ENCODE measurements at places on chromosomes 1 and 21. TPM values are rescaled to one million over a fixed set of nuclear protein-coding genes. Genes with fewer than 3 reads are reported as not detected.

PLA2G2D gene
- not detected for total RNA-seq

GJB3 gene
- total RNA-seq = 0.48 TPM

DNA sequence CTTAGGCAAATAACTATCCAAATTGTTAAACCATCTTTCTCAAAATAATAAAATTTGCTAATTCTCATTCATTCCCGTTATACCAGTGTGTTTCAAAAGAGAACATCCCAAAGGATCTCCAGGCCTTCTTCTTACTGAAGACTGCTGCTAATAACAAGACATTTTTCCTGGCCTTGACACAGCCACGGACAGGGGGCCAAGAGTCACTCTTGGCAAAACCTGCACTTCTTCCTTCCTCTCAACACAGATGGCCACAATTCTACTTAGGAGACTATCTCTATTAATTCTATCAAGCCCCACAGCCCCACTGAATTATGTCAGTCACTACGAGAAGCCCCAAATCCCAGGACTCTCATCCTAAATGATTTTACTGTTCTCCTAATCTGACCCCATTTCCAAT lies 86.0 kb downstream of the EVI5 start:
- H3K27ac ChIP-seq = no peak overlapping the region
- H3K27me3 ChIP-seq = no peaks in the 10 kb centered on the region
- H3K36me3 ChIP-seq = peaks cover 5% of the 10 kb centered on the region
- DNase-seq = no peak

RNU1-2 gene
- 1,197 TPM for total RNA-seq

DNA sequence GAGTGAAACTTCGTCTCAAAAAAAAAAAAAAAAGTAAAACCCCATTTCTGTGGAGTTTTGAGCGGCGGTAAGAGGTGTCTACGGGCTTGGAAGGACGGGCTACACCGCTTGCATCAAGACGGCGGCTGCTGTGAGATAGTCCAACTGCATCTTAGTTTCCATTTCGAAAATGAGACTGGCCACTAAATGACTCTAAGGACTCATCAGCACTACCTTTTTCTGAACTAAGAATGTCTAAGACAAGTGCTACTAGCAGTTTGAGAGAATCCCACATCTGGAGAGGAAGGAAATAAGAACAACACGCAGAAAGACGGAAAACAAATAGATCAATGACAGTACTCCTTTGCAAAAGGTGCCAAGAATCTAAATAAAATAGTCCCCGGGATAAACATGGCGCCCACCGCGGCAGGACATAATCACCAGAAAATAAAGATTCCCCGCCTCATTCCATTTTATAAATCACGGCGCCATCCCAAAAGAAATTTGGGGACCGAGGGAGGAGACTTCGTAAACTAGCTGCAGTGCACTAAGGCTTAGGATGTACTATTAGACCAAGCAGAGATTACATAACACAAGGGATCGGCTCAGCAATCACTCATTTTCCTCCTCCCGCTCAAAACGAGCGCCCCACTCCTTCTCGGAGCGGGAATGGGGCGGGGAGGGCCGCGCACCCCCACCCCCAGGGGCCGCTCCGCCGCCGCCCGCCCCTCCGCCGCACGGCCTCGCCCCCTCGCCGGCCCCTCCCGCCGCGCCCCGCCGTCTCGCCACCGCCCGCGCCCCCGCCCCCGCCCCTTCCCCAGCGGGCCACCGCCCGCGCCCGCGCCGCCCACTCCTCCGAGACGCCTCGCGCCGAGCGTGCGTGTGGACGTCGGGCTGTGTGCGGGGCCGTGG lies 1.1 kb downstream of the POGZ start:
- peak overlapping the region; percentile 86 for H3K4me3 ChIP-seq
- peak; percentile 40 for DNase-seq
- H3K27ac ChIP-seq = peak overlapping the region; percentile 98
- H3K27me3 ChIP-seq = peaks cover 13% of the 10 kb centered on the region

DNA sequence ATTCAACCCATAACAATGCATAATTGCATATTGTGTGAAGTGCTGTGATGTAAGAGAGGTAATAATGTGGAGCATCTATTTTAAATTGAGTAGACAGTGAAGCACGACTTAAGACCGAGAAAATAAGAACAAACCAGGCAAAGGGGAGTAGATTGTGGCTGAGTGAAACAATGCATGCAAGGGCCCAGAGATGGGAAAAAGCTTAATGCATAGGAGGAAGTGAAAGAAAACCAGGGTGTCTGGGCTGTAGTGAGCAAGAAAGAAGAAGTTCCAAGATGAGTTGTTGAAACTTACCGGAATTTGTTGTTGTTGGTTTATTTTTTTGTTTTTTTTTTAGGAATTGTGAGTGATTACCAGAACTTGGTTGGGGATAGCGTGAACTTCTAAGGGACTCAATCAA lies 104.7 kb downstream of the SNX7 start:
- H3K27ac ChIP-seq = no peak overlapping the region
- H3K4me3 ChIP-seq = no peak overlapping the region
- DNase-seq = no peak
- no peaks in the 10 kb centered on the region for H3K27me3 ChIP-seq

TRABD2B gene
- 10.8 TPM for total RNA-seq

GRCh38 chr1:192442736-192443135 lies 125.9 kb downstream of the RGS21 start:
- no peak for DNase-seq
- H3K4me1 ChIP-seq = peaks cover 16% of the 10 kb centered on the region
- no peak overlapping the region for H3K27ac ChIP-seq
- H3K36me3 ChIP-seq = no peaks in the 10 kb centered on the region
- H3K27me3 ChIP-seq = no peaks in the 10 kb centered on the region

DNA sequence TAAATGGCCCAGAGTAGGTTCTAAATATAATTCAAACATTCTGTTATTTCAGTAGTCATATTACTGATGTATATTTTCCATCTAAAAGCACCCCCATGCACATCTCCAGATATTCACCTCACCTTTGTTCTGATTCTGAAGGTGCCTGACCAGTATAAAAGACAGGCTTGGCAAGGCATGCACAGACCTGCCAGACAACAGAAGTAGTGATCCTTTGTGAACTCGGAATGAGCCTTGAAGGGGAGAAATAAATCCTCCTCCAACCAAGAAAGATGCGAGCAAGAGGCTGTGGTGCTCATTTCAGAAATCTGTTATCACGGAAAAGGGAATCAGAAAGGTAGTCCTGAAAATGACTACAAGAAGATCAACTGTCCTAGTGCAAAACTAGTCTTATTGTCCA lies 287.3 kb downstream of the VAV3 start:
- H3K36me3 ChIP-seq = peaks cover 9% of the 10 kb centered on the region
- DNase-seq = no peak
- H3K4me1 ChIP-seq = peaks cover 14% of the 10 kb centered on the region

DNA sequence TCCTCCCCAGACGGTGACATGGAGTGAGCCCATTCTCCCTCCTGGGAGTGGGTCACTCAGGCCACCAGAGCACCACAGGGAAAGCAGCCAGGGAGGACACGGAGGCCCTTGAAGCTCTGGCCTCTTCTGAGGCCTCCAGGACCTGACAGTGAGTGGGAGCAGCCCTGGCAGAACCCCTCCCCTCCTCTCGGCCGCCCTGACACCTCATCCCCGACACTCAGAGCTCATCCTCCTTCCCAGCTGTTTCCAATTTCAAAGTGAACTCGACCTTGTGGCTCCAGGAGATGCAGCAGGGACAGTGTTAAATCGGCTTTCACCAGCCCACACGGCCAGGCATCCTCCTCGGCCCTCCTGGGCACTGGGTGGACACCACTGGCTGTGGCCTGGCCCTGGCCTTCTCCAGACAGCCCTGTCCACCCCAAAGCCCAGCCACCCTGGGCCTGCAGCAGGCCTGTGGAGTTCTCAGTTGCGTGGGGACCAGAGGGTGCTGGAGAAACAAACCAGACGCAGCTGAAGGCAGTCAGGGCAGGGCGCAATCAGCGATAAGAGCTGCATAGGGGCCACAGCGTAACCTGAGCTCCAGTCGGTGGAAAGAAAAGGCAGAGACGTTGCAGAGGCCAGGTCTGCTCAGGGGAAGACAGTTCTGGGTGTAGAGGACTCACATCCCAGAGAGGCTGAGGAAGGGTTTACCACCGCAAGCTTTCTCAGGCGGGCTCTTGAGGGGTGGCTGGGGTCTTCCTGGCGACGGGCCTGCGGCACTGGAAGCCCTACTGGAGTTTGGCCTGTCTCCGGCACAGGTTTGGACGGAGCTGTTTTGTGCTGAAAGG lies 27.1 kb downstream of the FTCD start:
- H3K4me1 ChIP-seq = no peaks in the 10 kb centered on the region
- H3K27ac ChIP-seq = peak overlapping the region; percentile 68
- H3K36me3 ChIP-seq = peaks cover 9% of the 10 kb centered on the region
- no peak for DNase-seq
- no peak overlapping the region for H3K4me3 ChIP-seq

DNA sequence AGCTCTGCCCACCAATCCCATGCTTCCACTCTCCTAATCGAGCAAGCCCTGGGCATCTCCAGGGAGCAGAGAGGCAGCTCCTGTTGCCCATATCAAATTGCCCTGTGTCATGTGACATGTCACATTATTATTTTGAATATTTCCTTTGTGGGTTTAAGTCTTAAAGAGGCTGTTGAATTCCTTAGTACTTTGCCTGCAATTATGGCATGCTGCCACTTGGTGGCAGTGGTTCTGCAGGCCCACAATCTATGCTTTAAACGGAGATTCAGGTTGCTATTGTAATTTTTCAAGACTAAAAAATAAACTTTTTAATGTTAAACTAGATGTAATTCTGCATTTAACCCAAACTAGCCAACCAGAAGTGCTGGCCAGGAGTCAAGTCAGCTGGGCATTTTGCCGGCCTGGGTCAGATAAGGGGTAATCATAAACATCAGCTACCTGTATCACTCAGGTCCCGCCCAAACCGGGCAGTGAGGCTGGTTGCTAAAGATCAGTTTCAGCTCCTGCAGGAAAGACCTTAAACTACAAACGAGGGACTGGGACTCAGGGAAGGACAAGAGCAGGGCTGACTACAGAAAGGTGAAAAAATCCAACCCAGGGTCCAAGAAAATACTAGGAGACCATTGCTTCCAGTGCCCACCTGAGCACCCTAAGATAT lies 37.3 kb upstream of the ARHGEF16 start:
- H3K4me1 ChIP-seq = no peaks in the 10 kb centered on the region
- no peak overlapping the region for H3K27ac ChIP-seq
- H3K4me3 ChIP-seq = no peak overlapping the region
- no peak for DNase-seq

DNA sequence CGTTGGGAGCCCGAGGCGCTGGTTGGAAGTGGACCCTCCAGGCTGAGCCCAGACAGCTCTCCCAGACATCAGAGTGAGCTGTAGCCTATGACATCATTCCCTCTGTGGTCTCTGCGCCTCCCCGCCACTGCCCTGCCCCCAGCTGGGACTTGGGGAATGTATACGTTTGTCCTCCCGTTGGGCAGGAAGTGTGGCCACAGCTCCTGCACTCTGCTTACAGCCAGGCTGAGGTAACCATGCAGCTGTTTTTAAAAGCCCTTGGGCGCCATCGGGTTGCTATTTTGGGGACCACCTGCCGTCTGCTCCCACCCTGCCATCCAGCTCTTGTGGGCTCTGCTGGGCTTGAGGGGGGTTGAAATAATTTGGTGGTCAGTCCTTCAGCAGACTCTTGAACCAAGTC lies 7.8 kb downstream of the VASH2 start:
- peaks cover 100% of the 10 kb centered on the region for H3K36me3 ChIP-seq
- peaks cover 81% of the 10 kb centered on the region for H3K4me1 ChIP-seq
- DNase-seq = no peak
- no peak overlapping the region for H3K4me3 ChIP-seq
- H3K27ac ChIP-seq = no peak overlapping the region
- no peaks in the 10 kb centered on the region for H3K27me3 ChIP-seq

DNA sequence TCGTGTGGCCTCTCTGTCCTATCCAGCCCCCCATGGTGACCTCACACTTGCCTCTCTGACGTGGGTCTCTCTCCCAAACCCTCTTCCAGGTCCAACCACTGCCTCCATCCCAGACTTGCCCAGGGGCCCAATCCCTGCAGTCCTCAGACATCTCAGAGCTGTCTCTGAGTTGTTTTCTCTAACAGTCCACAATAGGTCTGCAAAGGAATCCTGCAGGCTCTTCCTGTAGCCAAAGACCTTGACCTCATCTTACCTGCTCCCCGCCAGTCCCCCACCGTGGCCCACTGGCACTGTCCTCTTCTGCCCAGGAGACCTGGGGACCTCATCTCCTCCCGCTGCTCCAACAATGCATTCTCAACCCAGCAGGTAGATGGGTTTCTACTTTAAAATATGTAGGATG lies 10.0 kb downstream of the RNF187 start:
- peaks cover 45% of the 10 kb centered on the region for H3K27me3 ChIP-seq
- no peak overlapping the region for H3K4me3 ChIP-seq
- DNase-seq = no peak
- peaks cover 14% of the 10 kb centered on the region for H3K4me1 ChIP-seq
- H3K27ac ChIP-seq = no peak overlapping the region
- peaks cover 23% of the 10 kb centered on the region for H3K36me3 ChIP-seq

- H3K36me3 ChIP-seq = no peaks in the 10 kb centered on the region
- H3K27ac ChIP-seq = no peak overlapping the region
- no peaks in the 10 kb centered on the region for H3K27me3 ChIP-seq
- no peak overlapping the region for H3K4me3 ChIP-seq
- DNase-seq = no peak
Measured at GRCh38 chr1:157030728-157031127, 14.8 kb downstream of the ARHGEF11 start.

- peaks cover 6% of the 10 kb centered on the region for H3K4me1 ChIP-seq
- no peak overlapping the region for H3K27ac ChIP-seq
- no peaks in the 10 kb centered on the region for H3K36me3 ChIP-seq
- no peak overlapping the region for H3K4me3 ChIP-seq
Measured at GRCh38 chr1:110615548-110616130, 9.5 kb upstream of the KCNA2 start.

AQP10 gene
- not detected for total RNA-seq

GRCh38 chr1:20487236-20487590 lies 1.2 kb upstream of the CAMK2N1 start:
- peaks cover 2% of the 10 kb centered on the region for H3K36me3 ChIP-seq
- peak overlapping the region; percentile 85 for H3K4me3 ChIP-seq
- peak overlapping the region; percentile 79 for H3K27ac ChIP-seq
- H3K27me3 ChIP-seq = peaks cover 71% of the 10 kb centered on the region
- DNase-seq = no peak

GRCh38 chr1:41278076-41278475 lies 36.0 kb upstream of the SCMH1 start:
- H3K27ac ChIP-seq = no peak overlapping the region
- no peaks in the 10 kb centered on the region for H3K4me1 ChIP-seq
- H3K27me3 ChIP-seq = no peaks in the 10 kb centered on the region
- H3K36me3 ChIP-seq = no peaks in the 10 kb centered on the region

- no peaks in the 10 kb centered on the region for H3K36me3 ChIP-seq
- no peak for DNase-seq
- H3K4me3 ChIP-seq = no peak overlapping the region
- H3K27me3 ChIP-seq = no peaks in the 10 kb centered on the region
- H3K4me1 ChIP-seq = no peaks in the 10 kb centered on the region
Measured at GRCh38 chr1:23237508-23237907, 20.2 kb upstream of the HTR1D start.

DNA sequence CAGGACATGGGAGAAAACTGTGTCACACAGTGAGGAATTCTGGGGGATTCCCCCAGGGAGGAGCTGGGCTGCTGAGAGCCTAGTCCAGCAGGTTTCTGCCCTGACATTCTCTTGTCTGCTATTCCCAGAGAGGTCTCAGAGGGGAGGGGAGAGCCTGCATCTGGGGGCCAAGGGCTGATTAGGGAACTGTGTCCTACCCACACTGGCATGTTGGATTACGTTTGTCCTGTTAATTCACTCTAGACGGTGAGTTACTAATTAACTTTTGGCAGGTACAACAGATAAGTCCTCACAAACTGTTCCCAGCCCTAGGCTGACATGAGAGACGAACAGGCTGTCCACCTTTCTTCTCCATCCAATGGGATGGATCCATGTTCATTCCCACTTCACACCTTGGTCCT lies 2.6 kb upstream of the SH3BGRL3 start:
- no peaks in the 10 kb centered on the region for H3K27me3 ChIP-seq
- peaks cover 30% of the 10 kb centered on the region for H3K4me1 ChIP-seq
- no peak for DNase-seq
- H3K27ac ChIP-seq = no peak overlapping the region

All from WTC11 (cell line).